ENCODE measurements at places on chromosomes 12 and 14.
A peak's percentile ranks its signal among the peaks of the same experiment; 100 is the strongest.

DNA sequence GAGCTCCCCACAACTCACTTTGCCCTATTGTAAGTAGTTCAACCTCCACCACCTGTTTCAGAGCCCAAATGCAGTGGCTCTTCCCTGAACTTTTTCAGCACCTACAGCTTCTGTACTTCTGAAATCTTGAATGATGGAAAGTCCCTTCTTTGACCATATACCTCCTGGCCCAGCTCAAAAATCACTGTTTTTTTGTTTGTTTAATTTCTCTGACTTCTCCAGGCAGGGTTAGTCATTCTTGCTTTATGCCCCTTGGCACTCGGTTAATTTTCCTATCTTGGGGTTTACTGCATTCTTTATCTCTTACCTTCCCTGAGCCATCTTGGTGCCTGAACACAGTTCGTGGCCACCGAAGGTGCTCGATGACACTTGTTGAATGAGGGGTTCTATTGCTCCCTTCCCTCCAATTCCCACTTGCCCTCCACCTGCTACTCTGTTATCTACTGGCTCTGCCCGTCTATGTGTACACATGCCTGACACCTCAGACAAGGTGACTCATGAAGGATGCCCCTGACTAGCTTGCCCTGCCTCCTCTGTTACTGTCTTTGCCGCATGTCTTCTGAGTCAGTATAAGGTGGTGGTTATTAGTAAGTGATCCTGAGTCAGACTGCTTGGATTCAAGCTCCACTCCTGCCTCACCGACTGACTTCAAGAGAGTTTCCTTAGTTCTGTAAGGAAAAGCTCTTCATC, 4.4 kb downstream of the AMHR2 start:
- DNase-seq: peak; percentile 27

DNA sequence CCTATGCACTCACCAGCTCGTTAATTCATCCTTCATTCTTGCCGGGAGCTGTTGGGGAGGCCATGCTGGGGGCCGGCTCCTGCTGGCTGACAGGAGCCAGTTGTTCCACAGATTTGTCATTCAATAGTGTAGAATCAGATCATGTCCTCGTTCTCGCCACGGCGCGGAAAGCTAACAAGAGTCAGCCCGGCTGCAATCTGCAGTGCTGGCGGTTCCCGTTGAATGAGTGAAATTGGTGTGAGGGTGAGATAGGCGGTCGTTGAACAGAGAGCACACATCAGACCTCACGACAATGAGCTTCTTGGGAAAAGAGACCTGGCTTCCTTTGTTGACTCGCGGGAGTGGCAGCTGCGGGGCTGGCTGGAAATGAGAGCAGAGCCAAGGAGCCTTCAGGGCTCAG, 57.5 kb downstream of the KIF26A start:
- no peak for DNase-seq

DNA sequence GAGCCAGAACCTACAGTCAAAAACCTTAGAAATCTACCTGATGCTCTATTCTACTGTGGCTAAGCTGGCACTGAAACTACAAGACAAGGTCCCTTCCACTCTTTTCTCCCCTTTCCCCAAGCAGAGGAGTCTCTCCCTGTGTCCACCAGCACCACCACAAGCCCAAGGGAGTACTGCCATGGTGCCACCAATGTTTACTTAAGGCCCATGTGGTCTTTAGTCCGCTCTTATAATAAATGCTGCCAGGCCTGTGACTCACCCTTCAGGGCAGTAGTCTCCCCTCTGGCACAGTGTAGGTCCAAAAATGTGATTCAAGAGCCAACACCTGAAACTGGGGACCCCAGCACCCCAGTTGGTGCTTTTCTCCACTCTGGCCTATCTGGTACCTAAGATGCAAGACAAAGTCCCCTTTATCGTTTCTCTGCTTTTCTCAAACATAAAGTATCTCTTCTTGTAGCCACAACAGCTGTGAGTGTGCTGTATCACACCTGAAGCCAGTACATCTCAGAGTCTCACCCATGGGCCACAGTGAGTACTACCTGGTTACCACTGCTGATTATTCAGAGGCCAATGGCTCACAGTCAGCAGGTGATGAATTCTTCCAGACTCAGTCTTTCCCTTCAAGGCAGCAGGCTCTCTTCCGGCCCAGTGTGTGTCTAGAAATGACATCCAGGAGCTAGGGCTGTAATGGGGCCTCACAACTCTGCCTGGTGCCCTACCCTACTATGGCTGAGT, 29.3 kb downstream of the SLC38A2 start:
- no peak for DNase-seq

DNA sequence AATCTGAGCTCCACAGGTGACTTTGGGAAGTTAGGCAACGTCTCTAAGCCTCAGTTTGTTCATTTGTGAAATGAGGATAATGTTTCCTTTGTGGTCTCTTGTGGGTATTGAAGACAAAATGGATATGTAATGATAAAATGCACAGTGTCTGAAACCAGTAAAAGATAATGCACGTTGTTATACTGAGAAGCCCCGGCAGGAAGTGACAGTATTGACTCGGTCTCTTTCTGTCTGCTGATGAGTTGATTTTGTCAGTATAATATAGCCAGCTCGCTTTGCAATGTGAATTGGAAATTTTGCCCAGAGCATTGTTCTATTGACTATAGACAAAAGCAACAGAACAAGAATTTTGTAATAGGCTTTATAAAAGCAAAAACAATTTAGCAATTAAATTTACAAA, 49.2 kb upstream of the SLC38A1 start:
- DNase-seq: no peak

DNA sequence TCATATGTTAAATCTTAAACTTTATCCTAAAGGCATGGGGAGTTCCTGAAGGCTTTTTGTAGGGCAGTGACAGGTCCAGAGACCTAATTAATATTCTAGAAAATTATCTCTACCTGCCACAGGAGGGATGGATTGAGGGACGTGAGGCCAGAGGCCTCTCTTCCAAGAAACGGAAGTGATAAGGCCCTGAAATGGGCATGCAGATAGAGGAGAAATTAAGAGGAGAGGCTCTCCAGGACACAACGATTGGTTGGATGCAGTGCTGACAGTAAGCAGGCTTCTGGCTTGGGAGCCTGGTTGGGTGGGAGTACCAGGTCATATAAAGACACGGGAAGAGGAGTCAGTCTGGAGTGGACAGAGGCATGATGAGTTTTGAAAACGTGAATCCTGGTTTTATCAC, 3.1 kb upstream of the BORCS5 start:
- DNase-seq: no peak

DNA sequence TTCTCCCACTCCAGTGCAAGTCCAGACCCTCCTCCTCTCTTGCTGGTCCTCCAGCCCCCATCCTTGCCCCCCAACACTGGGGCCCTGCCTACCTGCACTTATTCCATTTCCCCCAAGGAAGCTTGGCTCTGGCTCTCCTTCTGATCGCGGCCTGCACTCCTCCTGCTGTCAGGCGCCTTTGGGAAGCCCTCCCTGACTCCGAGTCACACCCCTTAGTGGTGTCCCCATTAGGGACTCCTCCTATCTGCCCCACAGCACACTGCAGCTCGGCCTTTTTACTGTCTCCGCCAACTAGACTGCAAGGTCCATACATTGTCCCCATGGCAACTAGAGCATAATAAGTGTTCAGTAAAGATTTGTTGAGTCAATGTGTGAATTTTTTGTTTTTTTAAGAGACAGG, 32.9 kb downstream of the FIGNL2 start:
- no peak for DNase-seq

DNA sequence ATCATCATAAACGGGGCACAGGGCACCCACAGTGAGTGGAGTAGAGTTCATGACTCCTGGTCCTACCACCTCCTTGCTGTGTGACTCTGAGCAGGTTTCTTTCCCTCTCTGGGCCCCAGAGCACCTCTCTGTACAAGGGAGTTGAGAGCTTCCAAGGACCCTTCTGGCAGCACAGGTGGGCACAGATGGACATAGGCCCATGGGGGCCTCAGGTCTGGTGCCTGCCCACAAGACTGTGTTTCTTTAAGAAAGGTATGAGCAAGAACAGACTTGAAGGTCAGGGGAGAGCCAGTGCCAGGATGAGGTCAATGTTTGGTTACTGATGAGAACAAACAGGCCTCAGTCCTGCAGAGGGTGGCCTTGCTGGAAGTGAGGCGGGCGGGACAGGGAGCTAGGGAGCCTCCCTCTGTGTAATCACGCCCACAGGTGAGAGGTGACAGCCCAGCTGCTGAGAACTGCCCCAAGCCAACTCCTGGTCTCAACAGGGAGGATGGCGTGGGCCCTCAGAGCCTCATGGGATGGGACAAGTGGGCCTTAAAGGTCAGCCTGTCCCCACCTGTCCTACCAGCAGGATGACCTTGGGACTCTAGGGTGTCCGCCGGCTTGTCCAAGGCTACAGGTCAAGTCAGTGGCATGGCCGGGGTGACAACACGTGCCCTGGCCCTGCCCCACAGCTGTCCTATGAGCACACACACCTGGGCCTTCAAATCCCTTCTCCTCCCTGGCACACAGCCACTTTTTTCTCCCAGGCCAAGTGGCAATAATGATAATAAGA, 49.1 kb downstream of the CCDC85C start:
- no peak for DNase-seq

- no peak for DNase-seq
Observed at GRCh38 chr14:52060080-52060479, 8.8 kb downstream of the NID2 start.

- no peak for DNase-seq
Observed at GRCh38 chr12:118361889-118362288, 10.8 kb downstream of the TAOK3 start.

GRCh38 chr12:109744026-109744425, 30.4 kb downstream of the FAM222A start:
- DNase-seq: no peak

GRCh38 chr14:23669441-23669840, 33.3 kb downstream of the DHRS2 start:
- no peak for DNase-seq

DNA sequence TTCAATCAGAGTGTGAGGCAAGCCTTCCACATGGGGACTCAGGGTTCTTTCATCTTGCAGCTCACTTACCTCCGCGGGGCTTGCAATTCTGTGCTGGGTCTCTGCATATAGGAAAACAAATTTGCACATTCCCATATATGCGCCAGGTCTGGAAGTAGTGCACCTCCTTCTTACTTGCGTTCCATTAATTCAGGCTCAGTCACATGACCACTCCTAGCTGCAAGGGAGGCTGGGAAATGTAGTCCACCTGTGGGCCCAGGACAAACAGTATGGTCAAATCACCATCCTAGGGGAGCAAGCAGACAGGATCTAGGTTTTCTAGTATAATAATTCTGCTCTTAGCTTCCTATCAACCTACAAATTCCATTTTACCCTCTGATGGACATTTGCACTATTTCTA, 160.4 kb downstream of the AACS start:
- no peak for DNase-seq

GRCh38 chr12:7485095-7485494, 18.5 kb downstream of the CD163 start:
- no peak for DNase-seq

GRCh38 chr14:104651876-104652260, 37.5 kb upstream of the INF2 start:
- no peak for DNase-seq

DNA sequence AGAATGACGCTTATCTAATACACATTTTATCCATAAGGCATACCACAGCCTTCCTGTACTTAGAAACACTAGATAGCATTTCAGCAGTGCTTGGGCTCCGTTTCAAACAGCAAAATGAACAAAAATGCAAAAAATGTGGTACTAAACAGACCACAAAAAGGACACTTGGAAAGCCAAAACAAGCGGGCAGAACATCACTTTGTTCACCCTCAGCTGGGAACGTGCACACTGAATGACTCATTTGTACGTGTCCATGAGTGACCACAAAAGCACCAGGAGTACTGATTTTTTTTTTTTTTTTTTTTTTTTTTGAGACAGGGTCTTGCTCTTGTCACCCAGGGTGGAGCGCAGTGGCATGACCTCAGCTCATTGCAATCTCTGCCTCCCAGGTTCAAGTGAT, 8.9 kb upstream of the FOXN3 start:
- peak; percentile 94 for DNase-seq

GRCh38 chr12:124869059-124869665, 5.5 kb upstream of the SCARB1 start:
- DNase-seq: no peak

- DNase-seq: peak; percentile 21
Observed at GRCh38 chr12:11500188-11500860, 105.0 kb upstream of the PRB2 start.

DNA sequence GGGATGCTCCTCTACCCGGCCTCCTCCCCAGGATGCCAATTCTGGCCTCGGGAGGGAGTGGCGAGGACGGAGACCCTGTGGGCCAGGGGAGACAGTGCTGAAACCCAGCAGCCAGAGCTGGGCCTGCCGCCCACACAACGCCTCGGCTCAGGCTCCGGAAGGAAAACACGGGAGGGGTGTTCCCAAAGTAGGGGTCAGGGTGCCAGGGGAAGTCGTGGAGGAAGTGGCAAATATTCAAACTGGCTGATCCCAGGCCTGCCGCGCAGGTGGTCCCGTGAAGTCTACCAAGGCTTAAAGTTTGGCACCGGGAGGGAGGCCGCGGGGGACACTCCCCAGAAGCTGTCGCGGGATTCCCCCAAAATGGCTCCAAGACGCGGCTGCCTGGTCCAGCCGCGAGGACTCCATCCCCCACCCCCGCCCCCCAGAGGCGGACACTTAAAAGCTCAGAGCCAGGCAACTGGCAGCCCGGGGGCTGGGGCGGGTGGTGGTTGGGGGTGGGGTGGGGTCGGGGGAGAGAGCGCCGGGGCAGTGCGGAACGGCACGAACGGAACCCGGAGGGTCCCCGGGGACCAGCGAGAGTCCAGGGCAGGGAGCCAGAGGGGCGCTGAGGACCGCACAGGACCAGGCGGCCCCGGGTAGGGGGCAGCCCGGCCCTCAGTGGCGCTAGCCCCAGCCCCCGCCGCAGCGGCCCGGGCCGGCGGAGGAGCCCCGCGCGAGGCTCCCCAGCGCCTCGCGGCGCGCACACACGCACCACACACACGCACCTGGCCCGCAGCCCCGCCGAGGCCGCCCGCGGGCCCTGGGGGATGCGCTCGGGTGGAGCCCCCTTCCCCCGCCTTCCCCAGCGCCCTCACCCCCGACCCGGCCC, 20.0 kb downstream of the BEGAIN start:
- no peak for DNase-seq

GRCh38 chr12:121288986-121289385, 7.5 kb downstream of the CAMKK2 start:
- no peak for DNase-seq

DNA sequence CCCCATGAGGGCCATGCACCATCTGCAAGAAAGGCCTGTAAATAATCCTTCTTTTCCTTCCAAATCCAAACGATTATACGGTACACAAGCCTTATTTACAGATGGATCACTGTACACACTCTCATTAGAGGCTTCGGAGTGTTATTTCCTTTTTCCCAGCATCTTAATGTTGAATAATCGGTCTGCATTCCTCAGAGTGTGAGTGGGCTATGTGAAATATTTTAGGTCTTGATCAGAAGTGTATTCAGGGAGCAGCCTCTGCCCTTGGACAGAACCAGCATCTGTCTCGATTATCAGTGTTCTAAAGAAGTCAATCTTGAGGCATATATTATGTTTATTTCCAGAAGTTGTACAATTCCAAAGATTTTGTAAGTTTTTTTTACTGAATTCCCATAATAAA, 340.6 kb downstream of the SEC23A start:
- no peak for DNase-seq

GRCh38 chr12:119988472-119989360, at the start of gene BICDL1:
Gene BICDL1, plus strand, starts transcription at chr12:119989236. Its CDS starts 633 bp downstream, at chr12:119989869.
- peak; percentile 13 for DNase-seq

Measured in fibroblast of the conjunctiva (primary cell).